Effector CD8-positive, alpha-beta T cell (primary cell): ENCODE measurements at places on chromosomes 1 and 21.

DNA sequence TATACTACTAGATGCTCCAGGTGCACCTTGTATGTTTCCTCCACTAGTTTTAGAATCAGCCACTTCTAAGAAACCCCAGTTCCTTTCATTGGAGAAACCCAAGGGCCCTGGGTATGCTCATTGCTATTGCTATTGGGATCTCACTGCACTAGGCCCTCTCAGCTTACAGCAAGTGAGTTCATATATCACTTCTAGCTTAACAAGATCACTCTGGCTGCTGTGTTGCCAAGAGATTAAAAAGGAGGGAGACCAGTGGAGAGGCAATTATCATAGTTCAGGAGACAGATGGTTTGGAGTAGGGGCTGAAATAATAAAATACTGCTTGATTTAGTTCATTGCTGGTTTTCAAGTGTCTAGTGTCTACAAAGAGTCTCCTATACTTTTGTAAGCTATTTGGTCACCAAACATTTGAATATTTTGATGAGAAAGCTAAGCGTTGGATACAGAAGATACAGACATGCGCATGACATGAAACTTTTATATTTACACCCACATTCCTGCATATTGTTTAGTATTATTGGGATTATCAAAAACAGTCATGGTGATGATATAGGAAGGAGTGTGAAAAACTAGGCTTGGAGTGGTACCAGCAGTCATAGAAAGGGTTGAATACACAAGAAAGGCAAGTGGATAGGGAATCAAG is 671.9 kb downstream of the ADGRL2 start:
- no peak for DNase-seq

- DNase-seq: no peak
These were observed 377.1 kb downstream of the LRRIQ3 start for GRCh38 chr1:73820843-73821242.

GRCh38 chr1:24765308-24765988 is 20.2 kb downstream of the CLIC4 start:
- DNase-seq: no peak

DNA sequence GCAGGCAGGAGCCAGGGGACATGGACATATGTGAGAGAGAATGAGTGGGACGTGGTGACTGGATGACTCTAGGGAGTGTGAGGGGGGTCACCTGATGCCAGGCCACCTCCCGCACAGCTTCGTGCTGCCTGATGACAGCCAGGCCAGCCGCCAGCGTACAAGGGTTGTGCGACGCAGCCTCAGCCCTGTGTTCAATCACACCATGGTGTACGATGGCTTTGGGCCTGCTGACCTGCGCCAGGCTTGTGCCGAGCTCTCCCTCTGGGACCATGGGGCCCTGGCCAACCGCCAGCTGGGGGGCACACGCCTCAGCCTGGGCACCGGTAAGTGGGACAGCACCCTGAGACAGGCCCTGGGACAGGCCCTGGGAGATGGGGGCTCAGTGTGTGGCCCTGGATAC is 11.3 kb downstream of the SYTL1 start:
- DNase-seq: no peak

DNA sequence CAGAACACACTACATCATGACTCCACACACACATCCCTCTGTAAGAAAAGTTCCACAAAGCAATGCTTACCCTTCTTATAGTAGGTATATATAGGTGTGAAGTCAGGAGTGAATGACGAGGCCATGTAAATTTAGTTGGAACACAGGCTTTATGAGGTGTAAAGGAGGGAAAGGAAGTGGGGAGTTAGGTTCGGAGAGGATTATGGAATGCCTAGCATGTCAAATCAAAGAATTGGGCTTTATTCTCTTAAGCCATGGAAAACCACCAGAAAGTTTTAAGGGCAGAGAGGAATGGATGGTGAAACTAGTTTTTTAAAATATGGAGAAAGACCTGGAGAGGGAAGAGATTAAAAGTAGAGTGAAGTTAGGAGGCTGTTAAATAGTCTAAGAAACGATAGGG is 26.3 kb downstream of the TFAP2E start:
- DNase-seq: no peak

DNA sequence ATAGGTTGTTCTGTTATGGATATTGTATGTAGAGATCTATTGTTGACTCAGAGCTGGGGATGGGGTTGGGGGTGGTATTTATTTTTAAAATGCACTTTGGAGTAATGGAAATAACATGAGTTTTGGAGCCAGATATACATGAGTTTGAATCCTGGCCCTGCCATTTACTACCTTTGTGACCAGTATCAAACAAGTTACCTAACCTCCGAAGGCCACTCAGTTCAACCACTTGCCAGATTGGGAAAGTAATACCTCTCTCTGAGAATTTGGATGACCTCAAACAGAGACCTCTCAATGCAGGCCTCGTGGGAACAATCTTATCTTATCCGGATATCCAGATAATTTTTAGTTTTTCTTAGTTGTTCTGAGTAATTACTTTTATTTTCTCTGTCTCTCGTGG is 181.0 kb downstream of the FGGY start:
- DNase-seq: no peak

DNA sequence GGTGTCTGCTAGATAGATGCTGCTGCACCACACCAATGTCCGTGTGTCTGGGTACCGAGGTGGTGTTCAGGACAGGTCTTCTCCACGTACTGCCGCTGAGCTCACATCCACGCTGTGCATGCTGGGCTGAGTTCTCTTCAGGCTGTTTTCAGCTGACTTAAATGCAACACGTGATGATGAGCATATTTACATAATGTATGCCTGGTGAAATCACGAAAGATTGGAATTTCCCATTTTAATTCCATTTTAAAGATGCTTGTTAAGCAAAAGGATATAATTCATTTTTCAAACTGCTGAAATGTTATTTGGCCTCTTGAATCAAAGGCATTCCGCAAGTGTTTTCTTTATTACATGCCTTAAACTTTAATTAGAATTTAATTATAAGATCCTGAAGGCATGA is 107.9 kb downstream of the FGGY start:
- no peak for DNase-seq

- no peak for DNase-seq
These were observed 46.2 kb upstream of the EDEM3 start for GRCh38 chr1:184800876-184801275.

DNA sequence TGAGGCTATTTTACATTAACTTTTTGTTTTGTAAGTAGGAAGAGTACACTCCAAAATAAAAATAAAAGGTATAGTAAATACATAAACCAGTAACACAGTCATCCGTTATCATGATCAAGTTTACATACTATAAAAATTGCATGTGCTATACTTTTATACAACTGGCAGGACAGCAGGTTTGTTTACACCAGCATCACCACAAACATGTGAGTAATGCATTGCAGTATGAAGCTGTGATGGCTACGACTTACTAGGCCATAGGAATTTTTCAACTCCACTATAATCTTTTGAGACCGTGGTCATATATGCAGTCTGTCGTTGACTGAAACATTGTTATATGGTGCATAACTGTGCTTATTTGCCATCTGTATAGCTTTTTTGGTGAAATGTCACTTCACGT is 106.2 kb downstream of the CENPF start:
- DNase-seq: no peak

DNA sequence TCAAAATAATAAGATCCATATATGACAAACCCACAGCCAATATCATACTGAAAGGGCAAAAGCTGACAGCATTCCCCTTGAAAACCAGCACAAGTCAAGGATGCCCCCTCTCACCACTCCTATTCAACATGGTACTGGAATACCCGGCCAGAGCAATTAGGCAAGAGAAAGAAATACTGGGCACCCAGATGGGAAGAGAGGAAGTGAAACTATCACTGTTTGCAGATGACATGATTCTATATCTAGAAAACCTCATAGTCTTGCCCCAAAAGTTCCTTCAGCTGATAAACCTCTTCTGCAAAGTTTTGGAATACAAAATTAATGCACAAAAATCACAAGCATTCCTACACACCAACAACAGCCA is 442.7 kb downstream of the PTBP2 start:
- no peak for DNase-seq

- no peak for DNase-seq
These were observed 48.8 kb downstream of the IER5 start for GRCh38 chr1:181137217-181137743.

GRCh38 chr1:40244138-40244744 is 3.5 kb upstream of the TMCO2 start:
- no peak for DNase-seq

- DNase-seq: no peak
These were observed 44.6 kb upstream of the TMEM125 start for GRCh38 chr1:43225168-43225567.

DNA sequence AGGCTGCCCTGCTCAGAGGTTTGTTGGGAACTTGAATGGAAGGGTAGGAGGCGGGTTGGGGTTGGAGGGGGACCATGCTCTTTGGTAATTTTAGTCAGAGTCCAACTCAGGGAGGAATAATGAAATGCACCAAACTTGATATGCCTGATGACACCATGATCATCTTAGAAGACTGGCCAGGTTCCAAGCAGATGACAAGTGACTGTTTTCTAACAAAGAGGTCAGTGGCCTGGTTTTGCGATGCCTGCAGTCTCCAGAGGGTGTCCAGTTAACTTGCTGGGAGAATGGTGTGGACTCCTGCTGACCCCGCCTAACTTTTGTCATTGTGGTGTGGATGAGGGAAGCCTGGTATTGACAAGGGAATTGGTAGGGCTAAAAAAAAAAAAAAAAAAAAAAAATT is 12.4 kb downstream of the VANGL1 start:
- no peak for DNase-seq

DNA sequence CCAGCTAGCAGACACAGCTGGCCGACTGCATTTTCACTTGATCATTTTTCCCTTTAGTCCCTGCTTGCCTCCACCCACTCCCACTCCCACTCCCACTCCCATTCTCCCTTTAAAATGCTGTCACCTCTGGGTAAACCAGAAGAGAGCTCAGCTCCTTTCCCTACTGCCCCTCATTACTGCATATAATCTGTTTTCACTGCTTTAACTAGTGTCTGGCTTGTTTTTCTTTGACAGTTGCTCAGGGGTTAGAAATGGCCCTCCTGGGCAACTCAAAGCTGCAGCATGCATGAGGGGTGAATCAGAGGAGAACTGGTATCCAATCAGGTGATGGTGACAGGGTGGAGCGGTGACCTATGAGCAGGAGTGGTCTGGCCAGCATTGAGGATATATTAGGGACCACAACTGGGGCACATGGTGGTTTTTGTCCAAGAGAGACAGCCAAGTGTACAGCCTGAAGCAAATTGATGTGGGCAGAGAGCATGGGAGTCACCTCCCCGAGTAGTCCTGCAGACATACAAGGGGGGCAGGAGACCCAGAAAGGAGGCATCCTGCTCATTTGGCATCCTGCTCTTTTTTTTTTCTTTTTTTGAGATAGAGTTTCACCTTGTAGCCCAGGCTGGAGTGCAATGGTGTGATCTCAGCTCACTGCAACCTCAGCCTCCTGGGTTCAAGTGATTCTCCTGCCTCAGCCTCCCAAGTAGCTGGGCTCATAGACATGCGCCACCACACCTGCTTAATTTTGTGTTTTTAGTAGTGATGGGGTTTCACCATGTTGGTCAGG is 42.6 kb upstream of the SRSF10 start:
- DNase-seq: no peak

DNA sequence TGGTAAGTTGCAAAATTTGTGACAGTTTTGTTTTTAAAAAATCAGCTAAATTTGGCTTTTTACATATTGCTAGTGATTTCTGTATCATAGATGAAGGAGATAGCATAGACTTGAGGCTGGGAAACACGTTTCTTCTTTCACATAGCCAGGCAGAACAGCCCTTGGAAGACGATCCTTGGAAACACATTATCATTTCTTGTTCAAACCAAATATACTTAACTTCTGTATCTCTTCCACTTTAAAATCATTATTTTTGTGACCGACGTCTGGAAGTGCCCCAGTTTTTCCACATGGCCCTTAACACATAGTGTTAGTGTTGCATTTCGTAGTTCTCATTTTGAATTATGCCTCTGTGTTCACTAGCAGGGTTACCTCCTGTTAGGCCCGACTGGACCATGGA is 193.5 kb downstream of the SDCCAG8 start:
- DNase-seq: no peak

- no peak for DNase-seq
These were observed 230.1 kb downstream of the SEC16B start for GRCh38 chr1:177739780-177740179.
